Thyroid gland (tissue), 4 donors: ENCODE measurements at places on chromosomes 3 and 15. TPM values are rescaled to one million over a fixed set of nuclear protein-coding genes. Genes with fewer than 3 reads are reported as not detected.

GRCh38 chr3:24018784-24019570 is 73.9 kb downstream of the NR1D2 start:
- peak; percentile 87 for DNase-seq

DNA sequence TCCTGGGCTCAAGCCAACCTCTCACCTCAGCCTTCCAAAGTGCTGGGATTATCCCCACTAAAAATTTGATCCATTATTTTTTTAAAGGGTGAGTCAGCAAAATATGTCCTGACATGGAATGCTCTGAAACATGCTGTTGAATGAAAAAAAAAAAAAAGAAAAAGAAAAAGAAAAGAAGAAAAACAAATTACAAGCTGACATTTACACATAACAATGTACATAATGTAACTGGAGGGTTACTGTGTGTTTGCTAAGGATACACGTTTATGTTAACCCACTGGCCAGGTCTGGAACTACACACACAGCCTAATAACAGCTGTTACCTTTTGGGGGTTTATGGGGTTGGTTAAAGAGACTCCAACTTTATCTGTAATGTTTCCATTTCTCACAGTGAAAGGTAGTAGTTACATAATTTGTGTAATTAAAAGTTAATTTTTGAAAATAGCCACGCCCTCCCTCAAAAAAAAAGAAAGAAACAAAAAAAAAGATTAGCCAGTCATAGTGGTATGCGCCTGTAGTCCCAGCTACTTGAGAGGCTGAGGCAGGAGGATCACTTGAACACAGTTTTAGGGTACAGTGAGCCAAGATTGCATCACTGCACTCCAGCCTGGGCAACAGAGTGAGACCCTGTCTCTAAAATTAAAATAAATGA is 3.1 kb upstream of the MESP2 start:
- DNase-seq = no peak

- no peak for DNase-seq
Measured at GRCh38 chr3:53828581-53828980, 17.6 kb downstream of the CHDH start.

- no peak for DNase-seq
Measured at GRCh38 chr15:53351373-53351772, 408.1 kb downstream of the WDR72 start.

DNA sequence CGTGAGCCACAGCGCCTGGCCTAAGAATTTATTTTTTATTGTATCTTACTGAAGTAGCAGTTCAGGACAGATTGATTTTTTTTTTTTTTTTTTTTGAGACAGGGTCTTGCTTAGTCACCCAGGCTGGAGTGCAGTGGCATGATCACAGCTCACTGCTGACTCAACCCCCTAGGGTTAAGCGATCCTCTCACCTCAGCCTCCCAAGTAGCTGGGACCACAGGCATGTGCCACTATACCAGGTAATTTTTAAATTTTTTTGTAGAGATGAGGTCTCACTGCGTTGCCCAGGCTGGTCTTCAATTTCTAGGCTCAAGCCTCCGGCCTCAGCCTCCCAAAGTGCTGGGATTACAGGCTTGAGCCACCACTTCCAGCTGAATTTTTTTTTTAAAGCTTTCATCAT is 99.8 kb upstream of the HERC1 start:
- DNase-seq = no peak

Gene ST8SIA2
- total RNA-seq = not detected

Gene P2RY1
- total RNA-seq = 2.1 TPM

Gene ZBED2
- 163 TPM for total RNA-seq

Gene PARP15
- 1.3 TPM for total RNA-seq

Gene PTH1R
- total RNA-seq = 3.7 TPM

Gene UROC1
- not detected for total RNA-seq
